ENCODE measurements at places on chromosomes 16 and 17.

DNA sequence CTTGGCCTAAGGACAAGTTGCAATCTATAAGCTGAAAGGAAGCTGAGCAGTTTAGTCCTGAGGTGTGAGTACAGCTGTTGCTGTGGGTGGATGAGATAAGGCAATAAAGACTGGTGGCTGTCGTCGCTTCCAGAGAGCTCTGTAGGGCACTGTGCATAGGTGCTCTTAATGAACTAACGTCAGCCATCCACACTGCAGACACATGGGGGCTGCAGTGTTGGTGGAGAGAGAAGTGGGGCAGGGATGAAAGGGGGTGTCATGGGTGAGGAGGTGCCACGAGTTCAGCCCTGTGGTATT lies 139.9 kb upstream of the IRX3 start:
- no peak for DNase-seq

DNA sequence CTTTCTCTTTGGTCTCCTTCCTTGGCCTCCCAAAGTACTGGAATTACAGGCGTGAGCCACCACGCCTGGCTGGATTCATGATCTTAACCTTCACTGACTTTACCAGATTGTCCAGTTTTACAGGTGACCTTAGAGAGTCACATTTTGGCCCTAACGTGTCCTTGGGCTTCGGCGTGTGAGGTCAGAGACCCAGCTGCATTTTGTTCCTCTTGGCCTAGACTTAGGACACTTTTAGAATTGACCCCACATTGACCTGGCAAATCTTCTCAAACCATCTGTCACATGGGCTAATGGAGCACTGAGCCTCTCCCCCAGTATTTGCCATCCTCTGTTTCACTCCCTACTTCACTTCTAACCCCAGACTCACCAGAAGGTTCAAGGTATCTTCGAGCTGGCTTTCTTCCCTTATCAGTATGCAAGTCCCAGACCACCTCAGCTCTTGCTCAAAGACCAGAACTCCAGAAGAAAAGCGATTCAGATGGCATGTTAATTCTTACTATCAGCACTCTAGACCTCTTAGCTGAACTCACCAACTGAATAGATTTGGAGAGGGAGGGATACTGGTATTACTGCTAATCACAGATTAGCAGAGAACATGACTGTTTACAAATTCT lies 1.7 kb upstream of the CYTH1 start:
- no peak for DNase-seq

DNA sequence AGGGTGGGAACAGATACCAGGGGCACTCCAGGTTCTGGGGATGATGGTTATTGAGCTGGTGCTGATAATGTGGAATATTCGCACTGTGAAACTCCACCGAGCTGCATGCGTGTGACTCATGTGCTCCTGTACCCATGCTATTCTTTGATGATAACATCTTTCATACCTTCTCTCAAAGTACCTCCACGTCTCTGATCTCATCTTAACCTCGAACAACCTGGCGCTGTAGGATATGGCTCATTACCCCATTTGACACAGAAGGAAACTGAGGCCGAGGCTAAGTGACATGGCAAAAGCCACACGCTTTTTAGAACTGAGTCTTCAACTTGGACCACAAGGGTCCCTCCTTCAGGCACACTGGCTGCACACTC lies 30.2 kb upstream of the MRPS23 start:
- no peak for DNase-seq

- peak; percentile 14 for DNase-seq
These were observed 6.1 kb downstream of the DRG2 start for GRCh38 chr17:18093616-18094408.

- DNase-seq: no peak
These were observed 69.4 kb downstream of the NTN1 start for GRCh38 chr17:9090641-9091096.

- no peak for DNase-seq
These were observed 8.0 kb downstream of the RNF157 start for GRCh38 chr17:76232342-76232741.

GRCh38 chr16:71172481-71173207 lies 57.9 kb downstream of the HYDIN start:
- no peak for DNase-seq

DNA sequence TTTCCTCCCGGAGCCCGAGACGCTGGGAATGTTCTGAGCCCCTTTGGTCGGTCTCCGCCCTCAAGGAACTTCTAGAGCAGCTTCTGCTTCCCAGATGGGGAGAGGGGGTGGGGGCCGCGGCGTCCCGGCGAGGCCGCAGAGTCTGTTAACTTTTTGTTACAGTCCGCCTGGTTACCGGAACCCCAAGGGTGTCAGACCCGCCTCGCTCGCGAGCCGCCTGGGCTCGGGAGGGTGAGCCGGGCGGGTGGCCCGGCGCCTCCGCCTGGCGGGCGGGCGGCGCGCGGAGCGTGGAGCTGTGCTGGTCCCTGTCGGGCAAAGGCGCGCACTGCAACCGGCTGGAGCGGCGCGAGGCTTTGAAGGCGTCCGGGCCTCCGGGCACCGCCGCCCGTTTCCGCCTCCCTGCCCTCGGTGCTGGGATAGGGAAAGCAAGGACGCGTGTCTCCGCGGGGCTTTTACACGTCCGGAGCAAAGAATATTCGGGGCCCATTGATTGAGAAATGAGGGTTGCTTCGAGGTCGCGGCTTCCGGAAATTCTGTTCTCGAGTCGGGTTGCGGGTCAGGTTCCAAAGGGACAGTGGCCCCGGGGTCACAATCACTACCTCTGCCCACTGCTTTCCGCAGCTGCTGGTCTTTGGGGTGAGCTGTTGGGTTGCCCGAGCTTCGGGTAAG lies 1.7 kb downstream of the HS3ST3B1 start:
- peak; percentile 65 for DNase-seq

GRCh38 chr17:17206124-17206912 lies at the start of gene PLD6:
PLD6 (minus strand) TSS chr17:17206333; CDS start chr17:17206286, 47 bp downstream.
- peak; percentile 89 for DNase-seq

GRCh38 chr16:61654962-61655361 lies 381.3 kb downstream of the CDH8 start:
- DNase-seq: no peak

GRCh38 chr17:10149573-10150399 lies 48.6 kb downstream of the GAS7 start:
- peak; percentile 5 for DNase-seq

GRCh38 chr17:19570544-19571062 lies 36.9 kb downstream of the SLC47A1 start:
- DNase-seq: no peak

DNA sequence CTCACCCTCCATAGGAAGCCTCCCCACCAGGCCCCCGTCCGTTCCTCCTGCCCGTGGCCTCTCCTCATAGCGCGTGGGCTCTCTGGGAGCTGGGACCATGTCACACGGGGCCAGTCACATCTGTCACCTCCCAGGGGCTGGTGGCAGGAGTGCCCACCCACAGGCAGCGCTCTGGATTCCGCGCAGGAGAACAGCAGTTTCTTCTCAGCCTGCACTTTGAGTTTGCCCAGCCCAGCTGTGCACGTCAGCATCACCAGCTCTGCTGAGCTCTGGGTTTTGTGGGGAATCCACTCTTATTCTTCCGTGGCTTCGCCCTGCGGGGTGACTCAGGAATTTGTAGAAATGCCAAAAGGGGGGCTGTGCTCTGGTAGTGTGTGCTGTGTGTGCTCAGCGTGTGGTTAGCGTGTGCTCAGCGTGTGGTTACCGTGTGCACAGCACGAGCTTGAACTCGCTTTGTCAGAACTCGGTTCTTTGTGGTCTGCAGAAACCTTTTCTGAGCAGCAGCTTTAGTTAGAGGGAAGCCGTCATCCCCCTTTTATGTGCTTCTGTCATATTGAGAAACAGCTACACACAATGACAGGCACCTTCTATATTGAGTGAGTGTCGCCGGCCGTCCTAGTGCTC lies 3.2 kb downstream of the ACSF3 start:
- no peak for DNase-seq

DNA sequence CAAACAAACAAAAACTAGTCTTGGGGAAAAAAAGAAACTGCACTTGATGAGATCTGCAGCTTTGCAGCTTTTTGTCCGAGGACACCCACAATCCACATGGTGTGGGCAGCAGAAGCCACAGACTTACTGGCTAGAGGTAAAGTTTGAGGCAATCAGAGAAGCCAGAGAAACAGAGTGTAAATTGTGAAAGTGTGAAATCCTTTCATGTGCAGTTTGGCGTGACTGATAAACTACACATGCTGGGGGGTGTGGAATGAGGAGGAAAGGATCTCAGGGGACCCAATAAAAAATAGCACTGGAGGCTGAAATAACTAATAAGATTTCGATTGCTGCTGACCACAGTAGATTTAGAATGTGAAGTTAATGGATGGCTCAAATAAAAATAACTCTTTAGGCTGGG lies 42.4 kb upstream of the HOXB13 start:
- no peak for DNase-seq

DNA sequence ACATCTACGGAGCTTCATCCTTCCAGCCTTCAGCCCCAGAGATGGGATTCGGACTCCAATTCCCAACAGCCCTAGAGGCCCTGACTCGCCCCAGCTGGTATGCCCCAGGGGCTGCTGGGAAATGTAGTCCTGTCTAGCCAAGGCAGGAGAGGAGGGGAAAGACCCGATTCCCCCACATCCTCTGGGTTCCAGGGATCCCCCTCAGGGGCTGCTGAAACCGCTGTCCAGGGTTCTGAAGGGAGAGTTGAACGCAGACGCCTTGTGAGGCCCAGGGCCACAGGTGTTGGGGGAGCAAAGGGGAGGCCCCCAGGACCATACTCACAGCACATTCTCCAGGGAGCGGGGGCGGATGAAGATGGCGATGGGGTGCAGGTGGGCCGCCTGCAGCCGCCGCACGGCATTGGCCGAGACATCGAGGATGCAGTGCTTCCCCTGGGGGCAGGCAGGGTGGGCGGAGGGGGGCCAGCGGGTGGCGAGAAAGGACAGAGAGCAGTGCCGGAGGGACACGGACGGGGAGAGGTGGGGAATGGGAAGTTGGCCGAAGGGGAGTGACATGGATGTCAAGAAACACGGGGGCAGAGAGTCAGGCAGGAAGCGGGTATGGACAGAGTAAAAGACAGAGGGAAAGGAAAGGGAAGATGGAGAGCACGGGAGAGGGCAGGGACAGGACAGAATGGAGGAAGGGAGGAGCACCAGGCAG lies 12.6 kb upstream of the ASGR1 start:
- DNase-seq: no peak

GRCh38 chr16:9607515-9608230 lies 516.2 kb downstream of the HAPSTR1 start:
- DNase-seq: no peak

GRCh38 chr17:46991617-46992016 lies 12.6 kb upstream of the RPRML start:
- DNase-seq: peak; percentile 32

GRCh38 chr17:82228842-82229697 lies at the start of gene SLC16A3:
SLC16A3 (plus strand) TSS chr17:82229042; CDS start chr17:82236009, 6,967 bp downstream.
- DNase-seq: peak; percentile 59

- no peak for DNase-seq
These were observed 9.8 kb downstream of the GNGT2 start for GRCh38 chr17:49200423-49201083.

GRCh38 chr17:8124350-8125153 lies 646 bp upstream of the HES7 start:
- peak; percentile 26 for DNase-seq

DNA sequence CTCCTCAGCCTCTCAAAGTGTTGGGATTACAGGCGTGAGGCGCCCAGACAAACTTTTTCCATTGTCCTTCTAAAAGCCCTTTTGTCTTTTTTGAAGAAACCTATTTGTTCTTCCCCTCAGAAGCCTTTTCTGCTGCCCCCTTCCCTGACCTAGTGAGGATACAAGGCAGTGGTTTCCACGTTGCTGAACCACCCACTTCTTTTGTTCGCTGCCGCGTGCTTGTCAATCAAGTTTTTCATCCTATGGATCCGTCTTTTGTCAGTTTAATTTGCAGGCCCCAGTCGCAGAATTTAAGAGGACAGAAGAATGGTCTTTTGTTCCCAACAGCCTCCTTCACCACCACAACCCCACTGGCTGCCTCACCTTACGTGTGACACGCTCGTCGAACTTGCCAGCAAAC lies 20.2 kb upstream of the GNG13 start:
- no peak for DNase-seq

- DNase-seq: no peak
These were observed 145.8 kb upstream of the CDH5 start for GRCh38 chr16:66220702-66221101.

GRCh38 chr17:81513372-81513752 lies 763 bp upstream of the ACTG1 start:
- DNase-seq: peak; percentile 67

GRCh38 chr17:49390548-49391324 lies 23.9 kb downstream of the PHB1 start:
- DNase-seq: peak; percentile 59

DNA sequence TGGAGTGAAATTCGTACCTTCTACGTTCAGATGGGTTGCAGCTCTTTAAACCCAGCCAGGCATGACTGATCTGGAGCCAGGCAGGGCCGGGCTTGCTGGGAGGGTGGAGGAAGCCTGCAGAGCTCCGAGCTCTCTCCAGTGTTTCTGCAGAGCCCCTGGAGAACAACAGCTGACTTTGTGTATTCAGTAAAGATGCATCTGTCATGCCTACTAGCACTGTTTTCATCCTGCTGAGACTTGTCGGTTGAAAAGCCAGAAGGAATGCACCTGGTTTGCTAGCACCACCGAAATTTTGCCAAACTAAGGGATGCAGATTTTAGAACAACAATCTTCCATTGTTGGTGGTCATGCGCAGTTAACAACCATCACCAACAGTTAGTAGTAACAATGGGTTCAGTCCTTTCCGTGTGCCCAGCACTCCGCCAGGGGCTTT lies 22.4 kb upstream of the SCNN1B start:
- DNase-seq: peak; percentile 92

GRCh38 chr17:77572065-77572601 lies 386.4 kb upstream of the TNRC6C start:
- no peak for DNase-seq

GRCh38 chr17:41968676-41969075 lies 2.1 kb downstream of the CNP start:
- no peak for DNase-seq

DNA sequence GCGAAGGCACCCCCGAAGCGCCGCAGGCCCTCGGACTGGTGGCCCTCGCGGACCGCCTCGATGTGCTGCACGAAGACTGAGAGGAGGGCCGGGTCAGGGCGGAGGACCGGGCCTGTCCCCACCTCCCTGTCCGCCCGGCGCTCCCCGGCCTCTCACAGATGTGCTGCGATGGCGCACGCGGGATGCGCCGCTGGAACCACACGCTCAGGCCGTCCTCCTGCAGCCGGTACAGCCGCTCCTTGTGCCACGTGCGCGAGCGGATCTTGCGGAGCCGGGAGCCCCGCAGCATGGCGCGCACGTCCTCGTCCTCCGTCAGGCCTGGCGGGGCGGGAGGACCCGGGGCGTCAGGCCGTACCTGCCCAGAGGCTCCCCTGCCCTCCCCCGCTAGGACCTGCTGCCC lies 11.3 kb downstream of the PLCD3 start:
- no peak for DNase-seq

DNA sequence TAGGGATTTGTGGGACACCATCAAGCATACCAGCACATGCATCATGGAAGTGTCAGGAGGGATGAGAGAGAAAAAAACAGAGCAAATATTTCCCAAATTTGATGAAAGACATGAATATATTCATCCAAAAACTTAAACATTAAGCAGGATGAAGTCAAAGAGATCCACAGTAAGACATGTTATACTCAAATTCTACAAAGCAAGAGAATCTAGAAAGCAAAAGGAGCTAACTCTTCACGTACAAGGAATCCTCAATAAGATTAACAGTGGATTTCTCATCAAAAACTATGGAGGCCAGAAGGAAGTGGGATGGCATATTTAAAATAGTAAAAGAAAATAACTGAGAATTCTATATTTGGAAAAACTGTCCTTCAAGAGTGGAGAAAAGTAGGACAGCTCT lies 374.8 kb downstream of the ZFHX3 start:
- peak; percentile 17 for DNase-seq

GRCh38 chr17:74945543-74945942 lies 9.8 kb downstream of the OTOP3 start:
- no peak for DNase-seq
